ENCODE measurements at places on chromosomes 16 and 17. TPM values are rescaled to one million over a fixed set of nuclear protein-coding genes. Genes with fewer than 3 reads are reported as not detected.

Gene KRT9
- not detected for total RNA-seq

Gene CCL5
- 202 TPM for total RNA-seq

GRCh38 chr16:54568906-54569807 lies 282.6 kb upstream of the IRX3 start:
- DNase-seq: no peak

GRCh38 chr17:57890857-57891232 lies 41.0 kb upstream of the MRPS23 start:
- DNase-seq: no peak

Gene SEZ6L2
- not detected for total RNA-seq

Gene GPR179
- not detected for total RNA-seq

GRCh38 chr17:16934133-16934795 lies 37.7 kb downstream of the TNFRSF13B start:
- no peak for DNase-seq

Gene MEIOC
- total RNA-seq: not detected

- DNase-seq: no peak
Observed at GRCh38 chr17:75842963-75843576, 1.1 kb downstream of the UNC13D start.

GRCh38 chr16:23131931-23132621 lies 17.2 kb downstream of the USP31 start:
- no peak for DNase-seq

Gene CPHXL2
- total RNA-seq: not detected

DNA sequence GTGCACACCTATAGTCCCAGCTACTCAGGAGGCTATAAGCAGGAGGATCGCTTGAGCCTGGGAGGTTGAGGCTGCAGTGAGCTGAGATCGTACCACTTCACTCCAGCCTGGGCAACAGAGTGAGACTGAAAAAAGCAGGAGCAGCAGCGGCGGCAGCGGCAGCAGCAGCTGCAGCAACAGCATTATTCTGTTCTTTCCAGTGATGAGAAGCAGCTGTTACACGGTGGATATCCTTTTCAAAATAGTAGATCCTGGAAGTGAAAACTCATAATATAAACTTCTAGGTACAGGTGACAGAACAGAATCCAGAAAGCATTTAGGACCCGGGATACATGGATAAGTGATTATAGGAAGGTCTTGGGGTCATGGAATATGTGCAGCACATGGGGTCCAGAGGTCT lies 17.8 kb upstream of the HNF1B start:
- DNase-seq: no peak

- DNase-seq: peak; percentile 34
Observed at GRCh38 chr16:22318690-22319358, 21.6 kb downstream of the POLR3E start.

Gene SGSM2
- total RNA-seq: 119 TPM

Gene KRT33A
- not detected for total RNA-seq

Gene TBC1D26
- not detected for total RNA-seq

DNA sequence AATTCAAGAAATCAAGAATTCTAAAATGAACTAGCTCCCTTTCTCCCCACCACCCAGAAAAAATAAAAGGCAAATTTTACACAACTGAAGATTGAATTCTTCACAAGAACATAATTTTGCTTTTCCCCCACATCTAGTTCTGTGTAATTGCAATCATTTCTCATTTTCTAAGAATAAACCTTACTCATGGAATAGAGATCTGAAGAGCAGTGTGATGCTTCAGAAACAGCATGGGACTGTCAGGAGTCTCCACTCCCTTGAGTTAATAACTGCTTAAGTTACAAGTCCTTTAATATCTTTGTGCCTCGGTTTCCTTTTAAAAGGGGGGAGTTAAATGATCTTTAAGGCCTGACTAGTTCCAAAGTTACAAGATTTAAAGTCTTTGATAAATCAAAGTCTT lies 53.7 kb downstream of the CACNG1 start:
- no peak for DNase-seq

DNA sequence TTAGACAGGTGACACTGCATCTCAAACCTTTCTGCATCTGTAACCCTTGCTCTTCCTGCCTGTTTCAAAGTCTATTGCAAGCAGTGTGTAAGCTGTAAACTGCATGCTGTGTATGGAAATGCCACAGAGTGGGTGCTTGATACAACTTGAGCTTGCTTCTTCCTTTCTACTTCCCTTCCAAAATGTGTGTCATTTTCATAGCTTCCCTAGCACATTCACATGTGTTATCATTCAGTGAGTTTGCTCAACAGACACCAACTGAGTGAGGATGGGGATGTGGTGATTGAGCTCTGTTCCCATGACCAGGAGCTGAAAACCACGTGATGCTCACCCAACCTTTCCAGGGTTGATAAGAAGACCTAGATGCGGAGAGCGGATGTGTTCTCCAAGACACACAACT lies 111.1 kb downstream of the VAT1L start:
- DNase-seq: no peak

DNA sequence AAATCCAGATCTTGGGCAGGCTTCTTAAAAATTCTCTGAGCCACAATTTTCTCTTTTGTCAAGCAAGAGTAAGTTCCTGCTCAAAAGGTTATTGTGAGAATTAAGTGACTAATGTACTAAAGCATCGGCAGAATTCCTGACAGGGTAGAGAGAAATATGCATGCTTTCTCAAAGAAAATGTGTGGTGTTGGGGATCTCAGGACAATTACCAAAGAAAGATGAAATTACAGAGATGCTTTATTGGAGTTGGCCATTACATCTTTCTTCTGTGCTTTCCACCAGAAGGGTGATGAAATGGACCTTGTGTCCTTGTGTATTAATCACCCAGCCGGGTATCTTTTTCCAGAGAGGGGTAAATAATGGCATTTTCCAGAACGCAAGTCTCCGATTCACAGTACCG lies 1.7 kb upstream of the USP43 start:
- DNase-seq: no peak

Gene PER1
- total RNA-seq: 1,926 TPM

DNA sequence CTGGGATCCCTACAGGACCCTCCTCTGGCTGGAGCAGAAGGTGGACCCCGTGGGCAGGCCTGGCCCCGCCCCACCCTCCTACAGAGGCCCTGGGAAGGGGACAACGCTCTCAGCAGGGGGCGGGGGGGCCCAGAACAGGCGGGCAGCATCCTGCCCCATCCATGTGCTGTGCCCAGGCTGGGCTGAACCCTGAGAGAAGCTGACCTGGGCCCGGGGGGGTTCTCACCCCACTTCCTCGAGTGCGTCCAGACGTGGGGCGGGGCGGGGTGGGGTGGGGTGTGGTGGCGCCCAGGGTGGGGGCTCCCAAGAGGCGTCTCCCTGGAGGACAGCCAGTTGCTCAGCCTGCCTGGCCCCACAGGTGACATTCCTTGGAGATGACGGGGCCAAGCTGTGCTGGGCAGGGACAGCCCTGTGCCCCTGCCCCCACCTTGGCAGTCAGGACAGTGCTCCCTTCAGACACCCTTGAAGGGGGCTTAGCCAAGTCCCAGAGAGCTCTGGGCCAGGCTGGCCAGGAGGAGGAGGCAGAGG lies 390 bp upstream of the UNC13D start:
- no peak for DNase-seq

Gene PRSS27
- 0.83 TPM for total RNA-seq

DNA sequence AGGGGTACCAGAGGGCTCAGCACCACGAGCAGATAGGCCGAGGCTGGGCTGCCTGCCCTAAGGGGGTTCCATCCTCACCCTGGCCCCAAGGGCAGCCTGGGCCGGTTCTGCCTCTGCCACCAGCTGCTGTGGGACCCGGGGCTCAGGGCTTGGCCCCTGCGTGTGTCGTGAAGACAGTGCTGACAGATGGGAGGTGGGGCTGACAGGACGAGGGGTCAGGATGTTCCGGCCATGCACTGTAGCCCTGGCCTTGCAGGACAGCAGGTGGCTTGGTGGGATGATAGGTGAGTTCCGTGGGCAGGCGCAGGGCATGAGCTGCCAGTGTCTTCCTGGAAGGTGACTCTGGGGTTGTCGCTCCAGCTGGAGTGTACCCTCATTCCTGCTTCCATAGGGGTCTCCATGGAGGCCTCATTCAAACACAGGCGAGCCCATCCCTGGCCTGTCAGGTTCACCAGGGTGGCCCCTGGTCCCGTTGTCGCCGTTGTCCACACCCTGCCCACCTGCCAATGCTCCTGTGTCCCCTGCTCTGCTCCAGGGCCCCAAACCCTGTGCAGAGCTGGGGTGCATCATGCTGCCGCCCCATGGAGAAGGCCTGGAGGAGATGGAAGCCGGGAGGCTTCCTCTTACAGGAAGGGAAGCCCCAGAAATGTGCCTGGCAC lies 57.2 kb downstream of the WDR45B start:
- no peak for DNase-seq

GRCh38 chr17:63676584-63676983 lies 23.3 kb downstream of the LIMD2 start:
- no peak for DNase-seq

DNA sequence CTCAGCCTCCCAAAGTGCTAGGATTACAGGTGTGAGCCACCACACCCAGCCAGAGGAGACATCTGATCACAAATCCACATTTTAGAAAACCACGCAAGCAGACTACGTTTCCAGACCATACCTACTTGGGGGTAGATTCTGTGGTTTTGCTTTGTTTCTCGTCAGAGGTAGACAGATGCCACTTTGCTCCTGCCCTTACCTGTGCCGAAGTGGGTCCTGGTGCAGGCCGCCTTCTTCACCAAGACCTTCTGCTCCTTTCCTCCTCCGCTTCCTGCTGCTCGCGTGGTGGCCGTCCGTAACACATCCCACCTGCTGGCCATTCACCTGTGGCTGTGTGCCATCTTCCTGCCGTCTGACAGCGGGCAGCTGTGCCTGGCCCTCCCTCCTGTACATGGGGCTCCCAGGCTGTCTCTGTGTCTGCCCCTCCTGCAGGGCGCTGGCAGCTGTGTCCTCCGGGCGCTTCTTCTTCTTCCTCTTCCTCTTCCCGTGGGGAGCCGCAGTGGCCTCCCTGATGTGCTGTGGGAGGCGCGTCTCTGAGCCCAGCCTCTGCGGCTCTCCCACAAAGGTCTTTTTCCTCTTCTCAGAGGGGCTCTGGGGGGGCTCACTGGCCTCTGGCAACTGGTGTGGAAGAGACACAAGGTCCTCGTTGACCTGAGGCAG lies 21.2 kb upstream of the CYTH1 start:
- no peak for DNase-seq

- no peak for DNase-seq
Observed at GRCh38 chr17:17379197-17379991, 76.2 kb downstream of the NT5M start.

DNA sequence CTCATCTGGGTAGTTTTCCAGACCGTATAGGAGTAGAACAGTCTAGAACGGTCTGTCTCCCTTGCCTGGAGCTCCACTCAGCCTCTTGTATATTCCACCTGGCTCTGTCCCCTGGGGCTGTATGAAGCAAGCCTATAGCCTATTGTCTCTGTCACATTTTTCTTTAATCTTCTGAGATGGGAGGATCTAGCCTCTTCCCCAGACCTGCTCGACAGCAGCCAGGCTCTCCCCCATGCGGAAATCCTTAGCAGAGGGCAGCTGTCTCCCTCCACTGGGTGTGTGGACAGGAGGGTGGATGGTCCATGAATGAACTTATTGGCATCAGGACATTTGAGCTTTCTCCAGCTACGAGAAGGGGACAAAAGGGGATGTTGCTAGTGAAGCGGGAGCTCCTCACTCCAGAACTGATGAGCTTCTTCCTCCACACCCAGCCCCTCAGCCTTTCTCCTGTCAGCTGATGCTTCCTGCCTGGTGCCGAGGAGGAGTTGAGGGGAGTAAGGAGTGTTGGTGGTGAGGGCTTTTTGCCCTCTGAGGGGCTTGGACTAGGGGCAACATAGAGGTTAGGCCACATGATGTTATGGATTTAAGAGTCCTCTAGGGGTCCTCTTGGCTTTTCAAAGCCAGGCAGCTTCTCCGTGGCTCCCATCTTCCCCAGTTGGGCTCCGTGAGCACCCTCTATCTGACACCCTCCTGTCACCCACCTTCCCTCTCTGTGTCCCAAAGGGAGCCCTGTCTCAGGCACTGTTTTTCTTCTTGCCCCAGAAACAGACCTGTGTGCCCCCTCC lies 28.0 kb downstream of the ARHGAP23 start:
- no peak for DNase-seq

Gene WNK4
- total RNA-seq: not detected

- DNase-seq: no peak
Observed at GRCh38 chr17:43531955-43532354, 14.2 kb downstream of the ETV4 start.

Gene ANKRD40
- 25.6 TPM for total RNA-seq

GRCh38 chr16:17606460-17606859 lies 135.7 kb upstream of the XYLT1 start:
- no peak for DNase-seq

DNA sequence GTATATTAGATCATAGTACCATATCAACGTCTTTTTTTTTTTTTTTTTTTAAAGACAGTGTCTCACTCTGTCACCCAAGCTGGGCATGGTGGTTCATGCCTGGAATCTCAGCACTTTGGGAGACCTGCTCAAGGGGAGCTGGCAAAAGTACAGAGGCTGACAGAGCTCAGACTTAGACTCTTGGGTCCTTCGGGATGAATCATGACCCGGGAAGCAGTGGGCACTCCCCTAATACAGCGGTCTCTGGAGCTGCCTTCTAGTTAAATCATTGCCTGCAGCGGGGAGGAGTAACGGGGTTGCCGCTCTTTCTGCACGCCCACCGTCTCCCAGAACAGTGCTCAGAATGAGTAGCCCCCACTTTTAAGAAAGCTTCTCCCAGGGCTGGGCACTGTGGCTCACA lies 174.4 kb downstream of the CPPED1 start:
- DNase-seq: no peak

GRCh38 chr17:4946312-4946976 lies 1.9 kb downstream of the PFN1 start:
- DNase-seq: no peak

Gene ADAP2
- 0.42 TPM for total RNA-seq
